ENCODE measurements at places on chromosomes 5 and 9.

- DNase-seq, result no peak
Measured at GRCh38 chr5:58085800-58086199, 374.1 kb downstream of the PLK2 start.

DNA sequence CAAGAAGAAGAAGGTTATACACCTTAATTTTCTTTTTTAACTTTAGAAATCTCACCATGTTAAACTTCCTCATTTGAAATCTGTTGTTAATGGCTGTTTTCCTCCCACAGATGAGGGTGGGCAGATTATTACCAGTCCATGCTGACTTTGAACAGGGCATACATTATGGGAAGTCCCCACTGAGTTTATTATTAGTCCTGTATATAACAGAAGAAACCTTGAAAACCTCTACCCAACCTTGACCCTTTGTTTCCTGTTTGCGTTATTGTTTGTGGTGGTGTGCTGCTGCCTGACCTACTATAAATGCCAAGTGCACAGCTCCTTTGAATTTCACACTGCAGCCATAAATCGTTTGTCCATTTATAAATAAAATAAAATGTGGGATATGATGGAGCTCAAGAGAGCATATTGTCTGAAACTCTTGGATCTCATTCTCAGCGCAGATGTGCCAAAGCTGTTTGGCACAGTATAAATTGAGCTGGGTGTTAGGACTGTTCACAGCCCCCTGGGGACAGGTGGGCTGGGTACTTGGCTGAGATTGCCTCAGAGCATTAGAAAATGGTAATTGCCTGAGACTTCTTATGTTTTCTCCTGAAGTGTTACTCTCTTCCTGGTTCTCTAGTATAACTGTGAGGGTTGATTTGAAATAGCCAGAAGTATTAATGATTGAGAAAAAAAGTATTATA lies 139.6 kb downstream of the SPATA31D1 start:
- no peak for DNase-seq

DNA sequence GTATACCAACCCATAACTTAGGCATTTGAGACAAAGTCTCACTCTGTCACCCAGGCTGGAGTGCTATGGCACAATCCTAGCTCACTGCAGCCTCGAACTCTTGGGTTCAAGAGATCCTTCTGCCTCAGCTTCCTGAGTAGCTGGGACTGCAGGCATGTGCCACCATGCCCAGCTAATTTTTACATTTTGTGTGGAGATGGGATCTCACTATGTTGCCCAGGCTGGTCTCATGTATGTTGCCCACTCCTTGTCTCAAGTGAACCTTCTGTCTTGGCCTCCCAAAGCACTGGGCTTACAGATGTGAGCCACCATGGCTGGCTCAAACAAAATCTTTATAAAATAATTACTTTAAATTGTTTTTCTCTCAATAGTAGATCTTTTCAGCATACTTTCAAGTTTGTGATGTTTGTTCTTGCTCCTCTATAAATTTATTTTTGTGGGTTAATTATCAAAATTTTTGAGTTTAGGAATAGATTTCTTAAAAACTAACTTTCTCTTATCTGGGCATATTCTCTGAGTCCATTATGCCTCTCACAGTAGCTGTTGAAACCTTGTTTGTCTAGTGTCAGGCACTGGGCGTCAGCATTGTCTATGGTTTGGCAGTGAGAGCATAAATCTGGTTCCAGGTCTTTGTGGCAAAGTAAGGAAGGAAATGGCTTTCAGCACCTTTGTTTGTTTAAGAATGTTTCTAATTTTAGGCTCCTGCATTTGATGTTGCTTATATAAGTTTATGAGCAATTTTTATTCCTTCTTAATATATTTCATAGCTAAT lies 38.7 kb downstream of the NLN start:
- no peak for DNase-seq

- no peak for DNase-seq
Measured at GRCh38 chr9:68507806-68508145, 32.9 kb downstream of the TMEM252 start.

GRCh38 chr5:59597690-59598546 lies 295.6 kb downstream of the PDE4D start:
- DNase-seq, result no peak

DNA sequence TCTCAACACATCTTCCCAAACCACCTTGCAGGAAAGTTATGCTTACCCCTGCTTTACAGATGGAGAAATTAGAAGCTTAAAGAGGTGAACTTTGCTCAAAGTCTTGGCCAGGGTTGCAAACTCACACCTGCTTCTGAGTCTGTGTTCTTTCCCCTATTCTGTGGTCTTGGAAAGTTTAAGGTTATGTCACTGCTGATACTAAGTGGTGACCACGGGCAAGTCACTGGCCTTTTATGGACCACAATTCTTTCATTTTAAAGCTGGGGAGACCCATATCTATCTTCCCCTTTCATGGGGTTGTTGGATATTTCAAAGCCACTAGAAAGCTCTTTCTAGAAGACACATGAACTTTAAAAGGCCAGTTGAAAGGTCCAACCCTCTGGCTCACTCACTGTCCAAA lies 95.4 kb upstream of the KLF4 start:
- no peak for DNase-seq

DNA sequence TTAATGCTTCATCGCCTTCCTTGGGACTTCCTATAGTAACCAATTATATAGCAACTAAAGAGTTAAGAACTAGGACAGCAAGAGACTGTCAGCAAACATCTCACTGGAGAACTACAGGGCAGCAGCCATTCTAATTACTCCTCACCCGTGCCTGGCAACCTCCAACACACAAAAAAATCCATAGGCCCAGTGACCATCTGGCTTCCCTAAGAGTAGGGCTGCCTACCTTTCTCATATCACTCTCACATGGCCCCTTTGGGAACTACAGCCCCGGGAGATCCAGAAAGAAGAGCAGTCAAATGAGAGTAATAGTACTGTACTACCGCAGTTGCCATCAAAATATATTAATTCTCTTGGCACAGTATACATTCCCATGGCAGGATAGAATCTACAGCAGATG lies 5.7 kb downstream of the DCAF10 start:
- DNase-seq, result no peak

DNA sequence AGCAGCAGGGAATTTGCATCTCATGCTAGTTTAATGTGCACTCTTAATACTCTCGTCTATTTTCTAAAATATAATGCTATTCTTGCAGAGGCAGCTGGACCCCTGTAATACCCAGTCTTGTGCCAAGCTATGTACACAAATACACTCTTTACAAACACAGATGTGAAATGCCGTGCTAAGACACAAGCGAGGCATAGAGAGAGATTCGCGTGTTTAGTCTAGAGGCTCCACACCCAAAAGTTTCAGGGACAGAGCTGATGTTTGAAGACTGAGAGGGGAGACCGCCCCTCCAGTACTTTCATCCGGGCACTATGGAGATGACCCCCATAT lies 1.2 kb downstream of the DPYSL3 start:
- no peak for DNase-seq

GRCh38 chr5:108060340-108060739 lies 321.6 kb downstream of the FBXL17 start:
- no peak for DNase-seq

GRCh38 chr9:130765137-130766020 lies 69.7 kb upstream of the ABL1 start:
- DNase-seq, result no peak

DNA sequence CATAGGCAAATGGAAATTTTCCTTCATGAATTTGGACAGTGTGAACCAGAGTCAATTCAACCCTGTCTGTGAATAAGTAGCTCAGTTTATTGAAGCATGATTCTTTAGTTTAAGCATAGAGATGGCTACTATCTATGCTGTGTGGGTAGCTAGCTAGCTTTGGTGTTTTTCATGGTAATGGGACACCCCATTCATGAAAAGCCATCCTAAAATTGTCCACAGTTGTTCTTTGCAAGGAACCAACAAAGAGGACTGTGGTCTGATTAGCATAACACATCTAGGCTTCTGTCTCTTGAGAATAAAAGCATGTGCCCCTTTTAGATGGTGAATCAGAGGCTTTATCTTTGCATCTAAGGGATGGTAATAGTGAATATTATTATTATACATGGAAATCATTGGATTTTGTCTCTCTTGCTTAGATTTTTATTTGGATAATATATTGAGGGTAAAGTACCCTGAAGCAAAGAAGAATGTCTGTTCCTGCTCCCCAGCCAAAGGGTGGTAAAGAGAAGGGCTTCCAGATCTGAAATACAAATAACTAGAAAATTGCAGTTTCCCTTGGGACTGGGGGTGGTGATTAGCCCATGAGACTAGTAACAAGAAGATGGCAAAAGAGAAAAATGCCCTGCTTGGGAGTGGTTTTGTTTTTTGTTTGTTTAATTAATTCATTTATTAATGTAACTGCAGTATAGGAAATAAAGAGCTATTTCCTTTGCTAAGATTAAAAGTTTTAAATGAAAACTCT lies 624.2 kb upstream of the ZNF608 start:
- no peak for DNase-seq

- DNase-seq, result no peak
Measured at GRCh38 chr5:82074950-82075349, 103.1 kb downstream of the ATG10 start.

DNA sequence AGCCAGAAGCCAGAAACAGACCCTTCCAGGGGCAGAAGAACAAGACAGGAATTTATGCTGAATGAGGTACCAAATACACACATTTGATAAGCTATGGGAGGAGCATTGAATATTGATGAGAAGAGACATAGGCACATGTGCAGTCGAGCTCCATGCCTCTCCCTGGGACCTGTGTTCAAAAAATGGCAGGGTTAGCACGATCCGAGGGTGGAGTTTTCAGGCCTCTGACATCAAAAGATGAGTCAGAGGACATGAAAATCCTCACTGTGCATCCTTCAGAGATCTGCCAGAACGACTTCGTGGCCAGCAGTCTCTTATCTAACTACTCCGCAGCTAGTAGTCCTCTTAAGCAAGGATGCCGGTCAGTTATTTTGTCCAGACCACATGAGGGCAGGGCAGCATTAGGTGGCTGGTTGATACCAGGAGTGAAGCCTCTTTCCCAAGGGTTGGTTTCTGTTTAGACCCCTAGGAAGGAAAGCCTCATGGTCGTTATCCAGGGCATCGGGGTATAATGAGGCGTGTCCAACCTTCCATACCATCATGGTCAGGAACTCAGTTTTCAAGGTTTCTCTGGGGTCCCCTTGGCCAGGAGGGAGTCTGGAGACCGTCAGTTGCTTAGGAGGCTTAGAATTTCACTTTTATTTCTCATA lies 11.6 kb upstream of the CMBL start:
- peak; percentile 73 for DNase-seq

DNA sequence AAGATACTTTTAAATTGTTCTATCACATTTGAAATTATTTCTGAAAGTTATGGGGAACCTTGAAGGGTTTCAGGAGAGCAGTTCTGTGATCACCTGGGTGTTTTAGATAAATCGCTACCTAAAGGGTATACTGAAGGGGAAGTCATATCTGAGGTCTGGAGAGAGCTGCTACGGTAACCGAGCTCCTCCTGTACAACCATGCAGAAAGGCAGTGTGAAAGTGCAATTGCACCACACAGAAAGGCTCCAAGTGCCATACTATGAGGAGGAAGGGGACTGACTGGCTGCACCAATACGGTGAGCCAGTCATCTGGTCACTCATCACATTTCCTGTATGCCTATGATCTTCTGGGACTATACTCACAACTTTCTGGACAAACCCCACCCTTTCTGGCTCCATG lies 241.4 kb upstream of the SLC24A2 start:
- no peak for DNase-seq

- DNase-seq, result peak; percentile 50
Measured at GRCh38 chr5:36305571-36306326, 4.0 kb upstream of the RANBP3L start.

GRCh38 chr5:58043032-58043945 lies 416.6 kb downstream of the PLK2 start:
- DNase-seq, result peak; percentile 2

DNA sequence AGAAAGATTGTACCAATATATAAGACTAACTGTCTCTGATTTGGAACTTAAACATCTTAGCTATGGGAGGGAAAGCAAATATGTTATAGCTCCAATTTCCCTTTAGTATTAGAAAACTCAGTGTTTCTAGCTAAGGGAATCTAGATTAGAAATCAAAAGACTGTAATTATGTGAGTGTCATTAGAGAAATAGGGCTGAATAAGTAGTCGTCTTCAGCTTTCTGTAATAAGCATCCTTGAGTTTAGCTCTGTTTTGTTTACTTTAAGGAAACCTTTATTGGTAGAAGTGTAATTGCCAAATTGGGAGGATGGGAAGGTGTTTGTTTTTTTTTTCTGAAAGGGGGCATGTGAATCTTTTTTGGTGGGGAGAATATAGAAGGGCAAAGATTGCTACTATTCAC lies 5.2 kb downstream of the DMXL1 start:
- no peak for DNase-seq

- no peak for DNase-seq
Measured at GRCh38 chr9:93893899-93894690, 61.1 kb downstream of the BARX1 start.

- no peak for DNase-seq
Measured at GRCh38 chr5:94463739-94464138, 154.7 kb downstream of the KIAA0825 start.

GRCh38 chr5:6082685-6083084 lies 295.7 kb downstream of the MED10 start:
- DNase-seq, result no peak

GRCh38 chr5:150559088-150559487 lies 51.2 kb downstream of the NDST1 start:
- no peak for DNase-seq

GRCh38 chr9:70474413-70474812 lies 60.0 kb upstream of the KLF9 start:
- DNase-seq, result no peak

DNA sequence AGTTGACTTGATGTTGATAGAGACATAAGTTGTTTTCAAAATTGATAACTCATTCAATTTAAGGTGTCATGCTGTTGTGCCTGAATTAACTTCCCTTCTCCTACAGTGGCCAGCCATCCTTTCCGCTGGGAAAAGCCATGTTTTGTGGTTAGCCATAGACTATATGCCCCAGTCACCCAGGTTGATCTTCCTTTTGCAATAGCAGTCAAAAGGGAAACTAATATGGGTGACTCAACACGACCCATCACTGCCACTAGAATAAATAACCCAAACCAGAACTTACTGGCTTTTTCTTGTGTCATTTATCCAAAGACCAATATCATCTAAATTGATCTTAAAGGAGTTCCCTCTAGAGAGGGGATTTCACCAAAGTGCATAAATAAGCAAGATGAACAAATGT lies 87.4 kb downstream of the PTCD2 start:
- DNase-seq, result no peak

GRCh38 chr9:133732639-133733408 lies 5.3 kb downstream of the SARDH start:
- no peak for DNase-seq

- DNase-seq, result no peak
Measured at GRCh38 chr5:55021410-55021809, 2.6 kb upstream of the GZMK start.

GRCh38 chr5:15499528-15500324 lies at the start of gene FBXL7:
TSS of gene FBXL7 (plus strand) at chr5:15500180.
- DNase-seq, result no peak

- DNase-seq, result no peak
Measured at GRCh38 chr5:137236252-137236651, 262.9 kb downstream of the SPOCK1 start.

GRCh38 chr5:65769539-65769938 lies 47.5 kb downstream of the NLN start:
- DNase-seq, result no peak

GRCh38 chr5:83644301-83644700 lies 76.4 kb downstream of the HAPLN1 start:
- no peak for DNase-seq

- no peak for DNase-seq
Measured at GRCh38 chr9:125361837-125362531, 100.4 kb downstream of the GAPVD1 start.
